ENCODE measurements at places on chromosomes 5 and 9.

GRCh38 chr5:127311781-127312525, 21.4 kb downstream of the MEGF10 start:
- DNase-seq, result no peak

- no peak for DNase-seq
Measured at GRCh38 chr9:109245310-109245897, 75.5 kb downstream of the EPB41L4B start.

DNA sequence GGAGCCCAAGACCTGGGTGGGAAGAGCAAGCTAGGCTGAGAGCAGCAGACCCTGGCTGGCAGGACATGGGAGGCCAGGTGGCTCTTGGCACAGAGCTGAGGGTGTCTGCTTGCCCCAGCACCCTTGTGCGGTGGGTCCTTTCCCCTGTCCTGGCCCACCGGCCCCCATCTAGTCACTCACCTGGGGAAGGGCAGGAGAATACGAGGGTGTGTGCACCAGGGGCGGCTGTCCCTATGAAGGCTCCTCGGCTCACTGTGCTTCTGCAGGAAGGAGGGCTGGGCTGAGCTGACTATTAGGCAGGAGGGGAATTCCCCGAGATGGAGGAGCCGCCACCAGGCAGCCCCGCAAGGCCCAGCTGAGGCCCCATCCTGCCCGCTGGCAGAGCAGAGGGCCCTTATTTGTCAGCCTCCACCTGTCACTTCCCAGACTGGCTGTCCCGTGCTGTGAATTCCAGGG, 6.1 kb upstream of the TNIP1 start:
- no peak for DNase-seq

GRCh38 chr5:51286046-51286445, 97.2 kb upstream of the ISL1 start:
- DNase-seq, result no peak

- no peak for DNase-seq
Measured at GRCh38 chr9:113600023-113600823, 136.7 kb downstream of the RGS3 start.

GRCh38 chr5:42404366-42404765, 18.9 kb upstream of the GHR start:
- no peak for DNase-seq

GRCh38 chr5:132589467-132589866, 32.7 kb downstream of the RAD50 start:
- no peak for DNase-seq

DNA sequence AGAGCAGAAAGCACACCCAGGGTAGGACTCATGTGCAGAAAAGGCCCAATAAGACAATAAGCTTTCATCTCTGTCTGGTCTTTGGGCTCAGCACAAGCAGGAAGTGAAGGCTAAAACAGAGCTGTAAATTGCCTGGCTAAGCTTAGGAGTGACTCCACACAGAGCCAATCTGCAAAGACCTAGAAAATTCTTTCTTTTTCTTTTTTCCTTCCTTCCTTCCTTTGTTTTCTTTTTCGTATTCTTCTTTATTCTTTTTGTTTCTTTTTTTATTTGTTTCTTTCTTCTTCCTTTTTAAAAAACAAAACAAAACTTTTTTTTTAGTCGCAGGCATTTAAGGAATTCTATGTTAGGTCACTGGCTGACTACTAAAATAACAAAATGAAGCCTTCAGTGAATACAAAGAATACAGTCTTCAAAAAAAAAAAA, 12.2 kb downstream of the SLC35A4 start:
- no peak for DNase-seq

DNA sequence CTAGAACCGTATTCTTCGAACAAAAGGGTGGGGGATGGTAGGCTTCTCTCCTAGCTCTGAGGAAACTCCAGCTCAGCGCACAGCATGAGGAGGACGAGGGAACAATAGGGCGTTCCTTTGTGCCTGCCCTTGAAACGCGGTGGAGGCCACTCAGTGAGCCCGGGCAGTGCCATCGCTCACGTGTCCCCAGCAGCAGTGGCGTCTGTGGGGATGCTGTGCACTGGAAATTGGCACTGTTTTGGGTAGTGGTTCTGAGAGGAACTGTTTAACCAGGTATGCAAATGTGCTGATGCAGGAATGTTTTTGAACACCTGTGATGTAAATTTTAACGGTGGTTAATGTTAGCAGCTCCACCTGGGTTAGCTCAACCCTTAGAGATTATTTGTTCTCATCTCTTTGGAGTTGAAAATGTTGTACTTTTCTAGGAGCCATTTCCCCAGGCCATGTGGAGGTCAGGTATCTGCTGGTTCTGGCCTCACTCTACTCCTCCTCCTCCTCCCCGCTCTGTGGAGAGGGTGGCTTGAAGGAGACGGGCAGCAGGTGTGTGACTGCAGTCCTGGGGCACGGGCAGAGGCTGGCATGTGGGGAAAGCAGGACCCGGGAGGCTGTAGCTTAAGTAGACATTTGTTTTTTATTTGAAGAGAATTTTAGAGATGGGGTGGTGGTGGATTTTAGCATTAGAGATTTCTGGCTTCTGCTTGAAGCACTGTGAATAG, 48.3 kb downstream of the EHMT1 start:
- DNase-seq, result no peak

DNA sequence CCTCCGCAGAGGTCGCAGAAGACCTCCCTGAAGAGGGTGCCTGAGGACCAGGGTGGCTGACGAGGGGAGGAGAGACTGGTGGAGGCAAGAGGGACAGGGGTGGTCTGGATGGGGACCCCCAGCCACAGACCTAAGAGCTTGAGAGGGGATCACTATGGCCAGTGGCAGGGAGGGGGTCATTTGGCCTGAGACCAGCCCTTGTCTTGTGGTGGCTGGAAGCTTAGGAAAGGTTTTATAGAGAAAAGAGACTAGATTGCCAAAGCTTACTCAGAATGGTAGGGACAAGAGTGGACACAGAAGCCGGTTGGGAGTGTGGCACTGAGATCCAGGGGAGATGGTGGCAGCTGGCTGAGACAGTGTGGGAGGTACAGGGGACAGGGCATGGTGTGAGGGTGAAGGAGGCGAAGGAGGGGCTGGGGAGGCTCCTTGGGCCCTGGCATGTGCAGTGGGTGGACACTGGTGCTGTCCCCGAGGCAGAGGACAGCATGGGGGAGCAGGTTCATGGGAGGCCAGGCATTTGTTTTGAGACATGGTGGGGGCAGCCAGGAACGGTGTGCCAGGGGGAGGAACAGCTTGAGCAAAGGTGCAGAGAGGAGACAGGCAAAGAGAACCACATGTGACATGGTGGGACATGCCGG, 123.0 kb downstream of the C9orf50 start:
- DNase-seq, result no peak

- DNase-seq, result no peak
Measured at GRCh38 chr9:133285252-133285775, 10.3 kb upstream of the ABO start.

DNA sequence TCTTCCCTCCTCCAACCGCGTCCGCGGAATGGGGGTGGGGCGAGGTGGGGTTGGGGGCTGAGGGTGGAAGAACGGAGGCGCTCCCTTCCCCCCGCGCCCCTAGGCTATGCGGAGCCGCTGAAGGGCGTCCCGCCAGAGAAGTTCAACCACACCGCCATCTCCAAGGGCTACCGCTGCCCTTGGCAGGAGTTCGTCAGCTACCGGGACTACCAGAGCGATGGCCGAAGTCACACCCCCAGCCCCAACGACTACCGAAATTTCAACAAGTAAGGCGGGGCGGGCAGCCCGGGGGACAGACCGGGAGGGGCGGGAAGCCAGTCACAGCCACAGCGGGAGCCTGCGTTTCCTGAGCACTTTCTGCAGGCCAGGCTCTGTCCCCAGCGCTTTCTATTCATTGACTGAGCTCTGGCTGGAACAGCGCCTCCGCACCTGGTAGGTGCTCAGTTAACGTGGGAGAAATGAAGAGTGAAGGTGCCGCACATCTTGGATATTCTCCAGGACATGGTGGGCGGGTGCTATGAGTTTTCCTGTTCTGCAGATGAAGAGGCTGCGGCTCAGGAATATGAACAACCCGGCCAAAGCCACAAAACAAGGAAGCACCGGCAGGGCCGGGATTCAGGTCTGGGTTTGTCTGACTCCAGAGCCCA, 11.3 kb downstream of the MYOZ3 start:
- DNase-seq, result no peak

DNA sequence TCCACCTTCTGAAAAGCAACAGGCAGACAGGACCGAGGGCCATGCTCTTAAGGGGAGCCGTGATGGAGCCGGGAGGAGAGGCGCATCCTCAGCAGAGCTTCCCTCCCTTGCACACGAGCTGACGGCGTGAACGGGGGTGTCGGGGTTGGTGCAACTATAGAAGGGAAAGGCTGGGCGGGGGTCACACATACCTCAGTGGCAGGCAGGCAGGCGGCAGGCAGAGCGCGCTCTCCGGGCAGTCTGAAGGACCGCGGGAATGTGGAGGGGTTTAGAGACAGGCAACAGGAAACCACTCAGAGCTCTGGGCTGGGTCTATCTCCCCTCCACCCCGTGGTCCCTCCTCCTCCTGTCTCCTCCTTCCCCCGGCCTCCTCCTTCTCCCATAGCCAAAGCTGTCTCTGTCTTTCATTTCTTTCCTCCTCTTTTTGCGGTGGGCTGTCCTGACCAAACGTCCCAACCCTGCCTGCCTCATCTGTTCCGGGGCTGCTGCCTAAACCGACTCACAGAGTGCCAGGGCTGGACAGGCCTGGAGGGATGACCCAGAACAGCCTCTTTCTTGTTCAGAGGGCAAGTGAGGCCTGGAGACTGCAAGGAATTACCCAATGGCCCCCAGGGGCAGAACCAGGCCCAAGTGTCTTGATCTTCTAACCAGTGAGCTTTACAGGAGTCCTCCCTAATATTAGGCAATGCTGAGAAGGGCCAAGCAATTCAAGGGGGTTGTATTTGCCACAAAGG, at the start of gene SPARC:
Gene SPARC (minus strand): TSS at position 242 of the 734 bp plus-strand sequence. CDS start 10,727 bp downstream, outside the sequence.
- no peak for DNase-seq

DNA sequence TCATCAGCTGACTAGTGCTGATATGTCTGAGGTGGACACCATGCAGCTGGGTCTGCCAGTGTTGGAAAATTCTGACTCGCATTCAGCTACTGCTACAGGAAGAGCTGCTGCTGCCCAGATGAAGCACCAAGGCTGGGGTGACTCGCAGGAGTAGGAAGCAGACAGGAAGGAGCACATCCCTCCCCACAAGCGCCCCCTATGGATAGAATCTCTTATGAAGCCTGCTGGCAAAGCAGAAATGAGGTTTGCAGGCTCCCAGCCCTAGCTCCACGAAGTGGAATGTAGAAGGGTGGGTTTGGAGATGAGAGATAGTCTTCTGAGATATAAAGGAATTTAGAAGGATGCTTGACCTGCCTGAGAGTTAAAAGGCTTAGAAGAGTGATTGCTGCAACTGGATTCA, 443.0 kb downstream of the ACTL7B start:
- DNase-seq, result no peak

DNA sequence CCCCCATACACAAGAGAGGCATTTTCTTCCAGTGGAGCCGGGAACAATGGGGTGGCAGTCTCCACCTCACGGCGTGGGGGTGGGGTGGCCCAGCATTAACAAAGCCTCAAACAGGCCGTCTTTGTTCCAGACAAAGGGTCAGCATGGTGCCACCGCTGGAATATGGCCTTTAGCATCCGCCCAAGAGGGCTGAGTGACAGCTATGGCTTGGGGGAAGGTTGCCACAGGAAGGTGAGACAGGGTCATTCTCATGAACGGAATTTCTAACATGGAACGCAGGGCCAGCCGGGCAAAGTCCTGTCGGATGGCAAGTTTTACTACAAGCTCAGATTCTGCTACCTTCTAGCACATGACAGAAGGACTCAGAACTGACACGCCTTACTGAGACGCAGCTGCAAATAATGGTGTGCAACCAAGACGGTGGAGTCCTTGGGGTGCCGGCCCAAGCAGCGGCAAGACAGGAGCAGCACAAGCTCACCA, 64.0 kb downstream of the OTULIN start:
- DNase-seq, result no peak

DNA sequence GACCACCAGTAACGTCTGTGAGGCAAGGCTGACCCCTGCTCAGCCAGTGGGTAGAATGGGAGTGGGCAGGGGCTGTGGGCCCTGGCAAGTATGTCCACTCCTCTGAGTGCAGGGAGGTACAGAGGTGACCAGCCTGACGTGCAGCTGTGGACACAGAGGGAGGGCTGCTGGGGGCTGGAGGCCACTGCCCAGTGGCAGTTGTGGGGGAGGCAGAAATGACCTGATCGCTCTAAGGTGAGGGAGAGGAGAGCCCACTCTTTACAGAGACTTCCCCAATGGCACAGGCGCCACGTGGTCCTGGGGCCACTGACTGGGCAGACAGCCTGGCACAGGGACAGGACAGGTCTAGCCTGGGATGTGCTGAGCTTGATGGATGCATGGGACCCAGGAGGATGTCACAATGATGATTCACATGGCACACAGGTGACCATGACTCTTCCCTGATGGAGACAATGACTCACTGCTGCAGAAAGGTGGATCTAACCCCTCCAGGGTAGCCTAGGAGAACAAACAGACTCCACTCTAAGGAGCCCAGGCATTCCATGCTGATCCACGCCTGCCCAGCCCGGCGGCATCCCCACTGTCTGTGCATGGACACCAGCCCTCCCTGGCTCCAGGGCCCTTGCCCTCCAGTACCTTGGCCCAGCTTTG, 7.7 kb downstream of the LPCAT1 start:
- DNase-seq, result no peak

- DNase-seq, result no peak
Measured at GRCh38 chr9:86406366-86406765, 52.2 kb upstream of the TUT7 start.

DNA sequence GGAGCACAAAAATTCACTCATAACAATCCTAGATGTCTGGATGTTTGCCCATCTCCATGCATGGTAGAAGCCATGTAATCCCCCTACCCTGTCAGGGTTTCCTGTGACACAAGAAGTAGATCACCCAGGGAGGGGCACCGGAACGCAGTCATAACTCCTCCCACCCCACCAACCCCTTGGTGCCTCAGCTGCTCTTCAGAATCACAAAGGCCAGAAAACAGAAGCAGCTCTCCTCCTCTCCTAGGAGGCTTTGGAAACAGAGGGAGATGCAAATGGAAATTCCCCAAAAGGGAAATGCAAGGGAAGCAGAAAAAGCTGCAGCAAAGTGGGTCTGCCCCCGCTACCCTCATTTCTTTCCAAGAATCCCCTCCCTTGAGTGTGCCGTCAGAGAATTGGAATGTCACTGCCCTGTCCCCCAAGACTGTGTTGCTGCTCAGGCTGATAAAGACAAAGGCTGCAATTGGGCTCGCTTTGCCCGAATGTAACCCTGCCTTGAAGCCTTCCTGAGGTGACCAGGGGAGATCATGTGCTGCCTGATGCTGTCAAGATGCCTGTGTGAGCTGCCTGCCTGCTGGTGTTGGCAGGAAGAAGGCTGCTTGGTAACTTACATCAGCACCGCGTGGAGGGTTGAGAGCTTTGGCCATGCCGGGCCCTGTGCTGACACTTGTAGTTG, 65.5 kb upstream of the ABCA1 start:
- no peak for DNase-seq

DNA sequence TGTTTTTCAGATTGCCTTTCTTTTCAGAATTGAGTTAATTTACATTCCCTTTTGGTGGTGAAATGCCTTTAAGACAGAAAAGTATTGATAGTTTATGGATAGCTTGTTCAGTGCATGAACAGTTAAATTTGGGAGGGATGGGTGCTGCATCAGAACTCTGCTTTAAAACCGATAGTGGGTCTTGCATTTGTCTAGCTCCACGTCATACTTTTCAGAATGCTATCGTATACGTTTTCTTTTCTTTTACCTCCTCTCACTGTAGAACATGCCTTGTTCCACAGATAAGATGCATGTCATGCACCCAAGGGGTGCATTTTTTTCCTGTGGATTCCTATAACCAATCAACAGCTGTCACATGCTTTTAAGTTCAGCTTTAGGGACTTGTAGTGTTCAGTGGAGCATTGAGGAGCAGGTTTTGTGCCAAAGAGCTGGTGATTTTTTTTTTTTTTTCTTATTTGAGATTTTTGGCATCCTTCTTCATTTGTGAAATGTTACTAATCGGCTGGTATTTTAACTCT, 2.3 kb downstream of the SLC44A1 start:
- DNase-seq, result no peak
